ENCODE measurements at places on chromosomes 3 and 15.

GRCh38 chr15:78259232-78259631 lies 5.1 kb upstream of the DNAJA4 start:
- no peak for DNase-seq

- no peak for DNase-seq
These were observed 625.8 kb upstream of the BCHE start for GRCh38 chr3:166462891-166463470.

- DNase-seq, result no peak
These were observed 44.8 kb downstream of the AP4E1 start for GRCh38 chr15:50953302-50953701.

GRCh38 chr3:16945330-16945729 lies 60.6 kb downstream of the PLCL2 start:
- no peak for DNase-seq

DNA sequence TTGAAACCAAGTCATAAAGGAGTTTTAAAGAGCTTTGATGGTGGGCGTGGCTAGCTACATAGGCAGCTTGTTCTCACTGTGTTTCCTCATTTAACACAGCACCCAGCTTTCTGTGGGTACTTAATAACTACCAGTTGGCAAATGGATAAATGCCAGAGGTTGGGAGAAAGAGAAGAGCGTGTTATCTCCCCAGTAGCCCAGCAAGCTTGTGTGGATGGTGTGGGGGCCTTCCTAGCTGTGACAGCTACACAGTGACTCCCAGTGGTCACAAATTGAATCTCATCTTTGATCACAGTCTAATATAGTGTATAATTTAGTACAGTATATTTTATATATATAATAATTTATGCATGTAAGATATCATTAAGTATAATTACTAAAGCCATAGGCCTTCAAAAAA lies 984.1 kb downstream of the EPHA3 start:
- peak; percentile 50 for DNase-seq

- DNase-seq, result no peak
These were observed 14.7 kb downstream of the GPD1L start for GRCh38 chr3:32121137-32121536.

GRCh38 chr15:66620341-66620740 lies 54.5 kb upstream of the LCTL start:
- DNase-seq, result no peak

DNA sequence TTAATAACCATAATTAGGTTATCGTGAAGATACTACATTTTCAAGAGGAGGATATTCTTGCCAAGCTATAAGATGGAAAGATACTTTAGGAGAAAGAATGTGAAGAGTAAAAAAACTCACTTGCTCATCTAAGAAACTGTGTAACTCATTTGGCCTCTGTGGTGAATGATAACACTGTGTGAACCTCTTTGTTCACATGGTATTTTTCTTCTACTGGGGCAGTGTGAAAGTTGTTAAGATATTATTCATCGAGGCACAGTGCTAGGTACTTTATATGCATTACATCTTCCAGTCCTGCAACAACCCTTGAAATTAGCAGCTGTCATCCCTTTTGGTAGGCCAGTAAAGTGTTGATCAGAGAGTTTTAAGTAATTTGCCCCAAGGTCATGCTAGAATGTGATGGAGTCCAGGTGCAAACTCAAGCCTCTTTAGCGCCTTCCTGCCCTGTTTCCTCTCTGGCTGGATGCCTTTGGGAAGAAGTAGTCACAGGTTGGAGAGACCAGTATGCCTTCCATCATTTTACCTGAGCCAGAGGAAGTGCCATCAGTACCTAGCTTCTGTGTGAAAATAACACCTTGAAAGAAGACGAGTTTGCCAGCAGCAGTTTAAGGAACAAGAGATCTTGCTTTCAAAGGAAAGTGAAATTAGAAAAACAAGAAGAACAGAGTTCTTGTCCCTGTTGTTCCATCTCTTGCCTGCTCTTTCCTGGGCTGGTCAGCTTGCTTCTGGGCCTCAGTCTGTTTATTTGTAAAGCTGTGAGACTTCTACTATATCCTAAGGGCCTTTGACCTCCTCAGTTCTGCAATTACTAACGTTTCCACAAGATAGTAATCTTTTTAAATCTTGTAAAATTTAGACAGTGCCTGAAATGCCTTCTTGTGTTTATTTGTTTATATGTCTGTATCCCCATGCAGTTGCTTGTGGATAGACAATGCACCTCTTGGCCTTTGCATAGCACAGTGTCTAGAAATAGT lies 179.3 kb downstream of the FNDC3B start:
- DNase-seq, result no peak

- DNase-seq, result no peak
These were observed 890.5 kb downstream of the TUSC7 start for GRCh38 chr3:117600112-117600511.

DNA sequence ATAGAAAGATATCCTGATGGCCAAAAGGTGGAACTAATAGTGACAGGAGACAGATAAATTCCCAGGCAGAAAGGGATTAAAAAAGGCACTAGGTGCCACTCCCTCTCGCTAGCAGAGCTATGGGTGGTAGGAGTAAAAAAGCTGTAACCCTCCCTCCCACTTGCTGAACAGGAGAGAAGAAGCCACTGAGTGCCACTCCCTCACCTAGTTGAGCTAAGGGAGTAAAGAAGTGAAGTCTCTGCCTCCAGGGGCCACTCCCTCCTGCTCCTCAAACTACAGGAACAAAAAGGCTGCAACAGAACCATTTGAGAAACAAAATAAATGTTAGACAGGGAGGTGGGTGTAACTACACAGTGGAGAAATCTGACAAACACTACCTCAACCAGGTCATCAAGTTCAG lies 276.2 kb upstream of the EPHA6 start:
- DNase-seq, result no peak

DNA sequence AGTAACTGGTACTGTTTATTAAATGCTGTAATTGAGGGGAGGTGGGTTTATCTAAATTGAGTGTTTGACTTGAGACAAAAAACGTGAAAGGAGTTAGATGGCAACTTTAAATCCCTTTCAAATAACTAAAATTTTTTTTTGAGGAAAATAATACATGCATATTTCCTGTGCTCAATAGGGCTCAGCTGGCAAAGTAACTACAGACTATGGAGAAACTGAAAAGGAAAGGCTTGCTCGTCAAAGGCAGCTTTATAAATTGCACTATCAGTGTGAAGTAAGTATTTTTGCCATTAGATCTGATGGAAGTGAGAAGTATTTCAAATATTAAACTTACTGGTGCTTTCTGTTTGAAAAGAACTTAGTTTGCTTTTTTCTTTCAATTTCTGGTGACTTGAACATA lies 72.2 kb downstream of the DZIP3 start:
- no peak for DNase-seq

DNA sequence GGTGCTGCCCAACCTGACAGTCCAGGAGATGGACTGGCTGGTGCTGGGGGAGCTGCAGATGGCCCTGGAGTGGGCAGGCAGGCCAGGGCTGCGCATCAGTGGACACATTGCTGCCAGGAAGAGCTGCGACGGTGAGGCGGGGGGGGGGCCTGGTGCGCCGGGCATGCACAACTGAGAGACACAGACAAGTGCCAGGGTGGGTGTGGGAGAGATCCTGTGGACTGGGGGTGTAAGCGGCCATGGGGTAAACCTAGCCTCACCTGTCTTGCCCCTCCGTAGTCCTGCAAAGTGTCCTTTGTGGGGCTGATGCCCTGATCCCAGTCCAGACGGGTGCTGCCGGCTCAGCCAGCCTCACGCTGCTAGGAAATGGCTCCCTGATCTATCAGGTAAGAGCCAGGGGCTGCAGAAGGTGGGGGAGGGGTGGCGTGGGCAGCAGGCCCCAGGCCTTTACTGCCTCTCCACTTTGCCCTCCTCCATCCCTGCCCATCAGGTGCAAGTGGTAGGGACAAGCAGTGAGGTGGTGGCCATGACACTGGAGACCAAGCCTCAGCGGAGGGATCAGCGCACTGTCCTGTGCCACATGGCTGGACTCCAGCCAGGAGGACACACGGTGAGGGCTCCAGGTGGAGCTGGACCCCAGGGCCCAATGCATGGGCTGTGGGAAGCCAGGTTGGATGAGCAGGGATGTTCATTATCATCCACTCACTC lies 3.3 kb downstream of the CHRD start:
- DNase-seq, result no peak

DNA sequence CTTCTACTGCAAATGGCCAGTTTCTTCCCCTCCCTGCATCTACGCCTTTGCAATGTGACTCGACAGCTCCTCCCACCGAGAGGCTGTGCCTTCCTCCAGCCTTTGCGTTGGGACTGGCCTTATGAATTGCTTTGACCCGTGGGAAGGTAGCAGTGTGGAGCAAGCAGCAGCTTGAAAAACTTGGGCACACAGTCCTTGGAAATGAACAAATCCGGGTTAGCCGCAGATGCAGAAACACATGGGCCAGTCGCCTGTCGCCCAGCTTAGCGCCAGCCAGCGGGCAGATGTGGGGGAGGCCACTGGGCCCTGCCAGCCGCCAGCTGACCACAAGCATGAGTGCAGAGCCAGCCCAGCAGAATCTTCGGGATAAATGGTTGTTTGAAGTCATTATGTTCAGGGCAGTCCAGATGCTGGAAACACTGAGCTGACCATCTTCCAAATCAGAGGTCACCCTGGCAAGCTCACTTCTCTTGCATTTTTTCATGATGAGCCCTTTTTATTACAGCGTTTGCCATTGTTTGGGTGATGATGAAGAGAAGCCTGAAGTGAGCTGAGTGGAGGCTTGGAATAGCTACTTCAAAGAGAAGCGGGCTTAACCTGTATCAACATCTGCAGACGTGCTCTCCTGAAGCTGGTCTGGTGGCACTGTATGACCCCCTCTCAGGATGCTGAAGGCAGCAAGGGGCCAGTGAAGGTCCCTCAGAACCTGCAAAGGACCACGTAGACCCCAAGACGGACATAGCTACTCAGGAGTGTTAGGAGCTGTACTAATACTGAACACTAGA lies 9.8 kb downstream of the SELENOS start:
- peak; percentile 87 for DNase-seq

GRCh38 chr3:134466331-134466730 lies 19.5 kb downstream of the ANAPC13 start:
- DNase-seq, result no peak

GRCh38 chr3:138921316-138922292 lies 25.3 kb downstream of the FOXL2 start:
- no peak for DNase-seq

DNA sequence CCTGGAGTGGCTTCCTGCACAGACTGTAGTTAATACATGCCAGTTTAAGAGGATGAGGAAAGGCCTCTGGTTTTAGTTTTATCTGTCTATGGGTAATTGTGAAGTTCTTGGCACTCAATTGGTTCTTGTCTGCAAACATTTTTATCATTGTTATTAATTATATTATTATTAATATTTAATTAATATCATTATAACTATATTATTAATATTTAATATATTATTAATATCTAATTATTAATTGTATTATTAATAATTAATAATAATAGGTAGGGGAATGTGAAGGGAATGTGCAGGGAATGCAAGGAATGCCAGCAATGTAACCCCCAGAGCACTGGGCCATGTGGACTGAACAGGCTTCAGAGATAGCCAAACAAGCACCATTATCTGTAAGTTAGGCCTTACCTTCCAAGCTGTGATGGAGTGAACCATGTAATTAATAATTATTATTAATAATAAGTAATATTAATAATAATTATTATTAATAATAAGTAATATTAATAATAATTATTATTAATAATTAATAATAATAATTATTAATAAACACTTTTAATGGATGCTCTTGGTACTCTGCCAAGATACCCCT lies 79.8 kb upstream of the NMNAT3 start:
- DNase-seq, result no peak

GRCh38 chr3:87810452-87811016 lies 248.3 kb downstream of the CGGBP1 start:
- no peak for DNase-seq

- DNase-seq, result no peak
These were observed 1.2 kb upstream of the CLSTN2 start for GRCh38 chr3:139933766-139934165.

DNA sequence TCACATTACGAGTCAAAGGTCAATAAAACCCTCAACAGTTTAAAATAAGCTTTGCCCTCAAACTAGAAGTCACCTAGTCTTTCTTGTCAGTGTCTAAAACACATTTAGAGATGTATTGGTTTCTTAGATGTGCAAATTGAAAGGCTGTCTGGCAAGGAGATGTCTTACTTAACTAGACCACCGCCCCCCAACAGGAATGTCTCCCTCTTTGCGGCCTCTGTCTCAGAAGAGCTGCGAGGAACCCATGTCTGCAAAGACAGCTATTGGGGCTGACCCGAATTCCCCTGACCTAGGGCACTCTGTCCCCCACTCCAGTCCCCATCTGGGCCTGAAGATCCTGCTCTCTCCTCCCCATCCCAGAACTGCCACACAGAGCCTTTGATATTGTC lies 46.3 kb downstream of the ZIC4 start:
- no peak for DNase-seq

GRCh38 chr3:71702131-71703024 lies 22.8 kb downstream of the EIF4E3 start:
- DNase-seq, result no peak

DNA sequence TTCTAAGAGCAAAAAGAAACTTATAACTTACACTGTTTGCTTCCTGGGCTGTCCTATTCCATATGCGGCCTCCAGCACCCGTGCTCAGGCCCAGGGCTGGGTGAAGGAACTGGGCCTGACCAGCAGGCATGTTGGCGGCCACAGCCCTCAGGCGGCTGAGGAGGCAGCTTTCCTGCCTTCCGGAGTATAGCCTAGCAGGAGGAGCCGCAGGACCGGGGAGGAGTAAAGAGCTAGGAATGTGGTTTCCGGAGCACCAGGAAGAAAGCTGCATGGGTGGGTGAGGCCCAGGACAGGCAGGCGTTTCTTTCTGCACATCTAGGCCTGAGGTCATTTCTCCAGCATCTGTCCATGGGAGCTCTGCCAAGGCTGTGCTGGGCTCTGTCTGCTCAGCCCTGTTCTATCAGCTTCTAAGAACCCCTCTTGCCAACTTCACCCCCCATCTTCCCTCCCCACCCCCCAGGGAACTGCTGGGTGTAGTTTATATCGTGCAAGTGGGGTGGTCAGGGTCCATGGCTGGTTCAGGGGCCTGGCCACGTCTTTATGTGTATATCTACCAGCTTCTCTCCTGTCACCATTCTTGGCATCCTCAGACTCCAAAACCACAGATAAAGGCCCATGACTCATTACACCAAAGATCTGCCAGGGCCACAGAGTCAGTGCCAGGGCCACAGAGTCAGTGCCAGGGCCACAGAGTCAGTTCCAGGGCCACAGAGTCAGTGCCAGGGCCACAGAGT lies 7.8 kb upstream of the KIF7 start:
- DNase-seq, result no peak

- DNase-seq, result no peak
These were observed 188.9 kb upstream of the ATP10A start for GRCh38 chr15:26051761-26052675.

GRCh38 chr3:141769221-141769894 lies 6.2 kb downstream of the GRK7 start:
- DNase-seq, result no peak

DNA sequence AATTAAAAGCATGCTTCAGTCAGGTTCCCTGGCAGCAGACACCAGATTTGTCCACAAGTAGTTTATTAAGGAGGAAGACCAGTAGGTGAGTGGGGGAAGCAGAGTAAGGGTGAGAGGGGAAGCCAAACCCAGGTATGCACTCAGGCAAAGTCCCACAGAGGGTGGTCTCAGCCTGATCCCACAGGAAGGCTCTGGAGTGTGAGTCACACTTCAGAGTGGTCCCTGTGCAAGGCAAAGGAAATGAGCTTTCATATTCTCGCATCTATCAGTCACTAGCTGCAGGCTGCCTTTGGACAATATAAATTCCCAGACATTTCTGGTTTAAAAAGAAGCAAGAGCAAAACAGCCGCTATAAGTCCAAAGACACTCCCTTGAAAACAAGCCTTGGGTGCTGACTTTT lies 78.5 kb downstream of the TRANK1 start:
- DNase-seq, result no peak

GRCh38 chr15:88651971-88652370 lies 13.2 kb downstream of the ISG20 start:
- no peak for DNase-seq
